CD8-positive, alpha-beta memory T cell (primary cell): ENCODE measurements at places on chromosomes 2 and 18. TPM values are rescaled to one million over a fixed set of nuclear protein-coding genes. Genes with fewer than 3 reads are reported as not detected.

GRCh38 chr2:199589306-199589705 lies 131.6 kb upstream of the SATB2 start:
- no peaks in the 10 kb centered on the region for H3K36me3 ChIP-seq
- H3K27ac ChIP-seq = no peak overlapping the region
- no peak overlapping the region for H3K4me3 ChIP-seq
- H3K4me1 ChIP-seq = no peaks in the 10 kb centered on the region
- no peaks in the 10 kb centered on the region for H3K27me3 ChIP-seq
- DNase-seq = no peak

ALPG gene
- total RNA-seq = not detected

DNA sequence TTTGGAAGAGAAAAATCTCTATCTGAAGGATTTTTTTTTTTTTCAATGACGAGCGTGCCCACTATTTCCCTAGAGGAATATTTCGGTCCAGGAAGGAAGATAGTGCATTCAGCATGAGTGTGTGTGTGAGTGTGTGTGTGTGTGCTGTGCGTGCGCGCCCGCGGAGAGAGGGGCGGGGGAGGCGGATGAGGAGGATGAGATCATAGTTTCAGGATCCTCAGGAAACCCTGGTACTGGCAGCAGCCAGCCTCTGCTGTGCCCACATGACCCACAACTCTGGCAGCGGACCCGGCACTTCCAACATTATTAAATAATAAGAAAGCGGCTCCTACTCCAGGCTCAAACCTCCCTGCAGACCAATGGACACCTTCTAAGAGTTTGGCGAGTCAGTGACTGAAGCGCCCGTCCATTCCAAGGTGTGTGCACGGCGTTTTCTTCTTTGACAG lies 217.0 kb upstream of the DTNA start:
- no peak for DNase-seq
- no peaks in the 10 kb centered on the region for H3K27me3 ChIP-seq
- H3K27ac ChIP-seq = no peak overlapping the region
- no peaks in the 10 kb centered on the region for H3K4me1 ChIP-seq

GRCh38 chr2:208153156-208153555 lies 7.2 kb upstream of the CRYGB start:
- no peaks in the 10 kb centered on the region for H3K27me3 ChIP-seq
- H3K4me3 ChIP-seq = no peak overlapping the region
- H3K27ac ChIP-seq = no peak overlapping the region

GRCh38 chr2:30747206-30747605 lies 60.0 kb downstream of the CAPN13 start:
- no peak overlapping the region for H3K4me3 ChIP-seq
- no peak for DNase-seq
- H3K27me3 ChIP-seq = no peaks in the 10 kb centered on the region
